ENCODE measurements at places on chromosomes 1 and 21.

DNA sequence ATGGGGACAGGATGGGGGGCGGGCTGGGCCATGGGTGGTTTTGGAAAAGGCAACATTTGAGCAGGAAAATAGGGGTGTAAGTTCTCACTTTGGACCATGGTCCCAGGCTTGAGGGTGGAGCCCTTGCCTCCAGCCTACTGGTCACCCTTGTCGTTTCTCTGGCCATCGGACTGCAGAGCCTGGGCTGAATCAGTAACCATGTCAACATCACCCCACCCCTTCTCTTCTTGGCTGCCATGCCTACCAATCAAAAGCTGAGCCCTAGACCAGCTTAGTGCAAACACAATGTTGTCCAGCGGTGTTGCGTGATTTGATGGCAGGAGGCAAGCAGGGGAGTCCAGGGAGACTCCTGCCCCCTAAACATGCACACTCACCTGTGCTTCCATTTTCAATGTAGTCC lies 231.0 kb upstream of the KAZN start:
- DNase-seq, result no peak

GRCh38 chr1:26477446-26478152 lies 5.4 kb downstream of the HMGN2 start:
- DNase-seq, result no peak

DNA sequence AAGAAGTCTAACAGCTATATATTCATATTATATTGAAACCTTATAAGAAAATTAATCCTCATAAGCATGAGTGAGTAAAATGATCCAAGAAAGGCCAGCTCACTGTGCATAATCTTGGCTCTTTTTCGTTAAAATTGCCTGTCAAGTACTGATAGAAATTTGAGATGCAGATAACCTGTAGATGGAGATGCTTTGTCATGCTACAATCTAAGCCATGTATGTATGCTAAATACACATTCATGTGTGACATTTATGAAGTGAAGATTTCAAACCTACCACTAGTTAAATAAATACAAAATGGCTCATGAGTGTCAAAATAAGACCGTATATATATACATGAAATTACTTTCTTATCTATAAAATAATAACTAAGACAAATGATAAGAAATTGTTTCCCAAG lies 1491.5 kb upstream of the PRMT6 start:
- DNase-seq, result no peak

DNA sequence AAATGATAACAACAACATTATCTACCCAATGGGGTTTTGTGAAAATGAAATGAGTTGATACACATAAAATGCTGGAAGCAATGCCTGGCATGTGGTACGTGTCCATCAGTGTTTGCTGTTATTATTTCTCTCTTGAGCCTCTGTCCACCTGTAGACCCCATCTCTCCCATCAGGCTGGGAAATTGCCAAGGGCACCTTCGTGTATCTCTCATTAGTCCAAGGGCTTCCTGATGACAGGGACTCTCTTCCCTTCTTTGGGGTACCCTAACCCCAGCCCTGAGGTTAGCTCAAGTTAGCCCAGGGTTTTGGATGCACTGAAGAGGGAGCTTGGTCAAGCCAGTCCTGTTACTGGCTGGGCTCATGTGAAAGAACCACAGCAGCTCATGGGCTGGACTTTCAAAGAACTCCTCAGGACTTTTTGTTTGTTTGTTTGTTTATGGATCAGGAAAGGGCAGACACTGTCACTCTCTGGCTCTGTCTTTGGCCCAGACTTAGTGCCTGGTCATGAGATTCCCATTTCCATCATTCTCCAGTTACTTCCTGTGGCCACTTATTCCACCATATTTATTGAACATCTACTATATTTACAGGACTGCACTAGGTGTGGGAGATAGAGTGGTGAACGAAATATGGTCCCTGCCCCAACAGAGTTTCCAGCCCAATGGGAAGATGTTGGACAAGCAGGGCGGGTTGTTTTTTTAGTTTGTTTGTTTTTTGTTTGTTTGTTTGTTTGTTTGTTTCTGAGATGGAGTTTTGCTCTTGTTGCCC lies 57.4 kb downstream of the NAV1 start:
- DNase-seq, result no peak

DNA sequence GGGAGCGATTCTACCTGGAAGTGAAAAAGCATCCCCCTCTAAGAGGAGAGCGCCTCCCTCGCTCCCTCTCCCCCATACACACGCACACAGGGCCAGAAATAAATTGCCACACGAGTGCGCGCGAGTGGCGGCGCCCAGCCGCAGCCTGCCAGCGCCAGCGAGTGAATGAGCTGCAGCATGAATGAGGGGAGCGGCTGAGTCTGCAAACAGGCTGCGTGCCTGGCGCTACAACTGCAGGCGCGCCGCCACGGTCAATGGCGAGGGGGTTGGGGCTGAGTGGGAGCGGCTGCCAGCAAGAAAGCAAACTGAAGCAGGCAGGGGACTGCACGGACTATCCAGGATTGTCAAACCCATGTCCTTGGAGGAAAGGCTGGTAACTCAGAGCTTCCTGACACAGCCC lies 2.2 kb downstream of the CAMK1G start:
- DNase-seq, result no peak

- DNase-seq, result no peak
These were observed 2.7 kb upstream of the KIAA0040 start for GRCh38 chr1:175195281-175195680.

DNA sequence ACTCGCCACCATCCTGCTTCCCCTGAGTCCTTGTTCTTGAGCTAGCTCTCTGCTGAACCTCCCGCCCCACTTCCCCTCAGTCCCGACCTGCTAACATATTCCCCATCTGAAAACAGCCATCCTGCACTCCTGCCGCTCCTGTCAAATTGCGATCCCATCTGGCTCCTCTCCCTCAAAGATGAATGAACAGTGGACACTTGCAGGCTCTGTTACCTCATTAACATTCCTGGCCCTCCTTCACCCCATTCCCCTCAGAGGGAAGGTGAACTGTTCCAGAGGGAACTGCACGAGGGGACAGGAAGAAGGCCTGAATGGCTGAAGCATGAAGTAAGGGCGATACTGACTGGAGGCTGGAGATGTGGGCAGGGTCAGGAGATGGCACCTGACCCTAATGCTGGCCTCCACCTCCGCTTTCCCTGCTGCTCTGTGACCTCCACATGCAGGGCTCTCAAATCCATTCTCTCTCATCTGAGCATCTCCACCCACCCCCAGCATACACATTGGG lies 7.4 kb upstream of the CELSR2 start:
- DNase-seq, result no peak

GRCh38 chr1:197994907-197995407 lies 77.8 kb downstream of the LHX9 start:
- no peak for DNase-seq

GRCh38 chr1:67429528-67430357 lies 459 bp downstream of the SERBP1 start:
- no peak for DNase-seq

- DNase-seq, result no peak
These were observed 147.2 kb upstream of the ADAMTS5 start for GRCh38 chr21:27114111-27114510.

GRCh38 chr1:202323731-202324130 lies 18.0 kb downstream of the UBE2T start:
- no peak for DNase-seq

DNA sequence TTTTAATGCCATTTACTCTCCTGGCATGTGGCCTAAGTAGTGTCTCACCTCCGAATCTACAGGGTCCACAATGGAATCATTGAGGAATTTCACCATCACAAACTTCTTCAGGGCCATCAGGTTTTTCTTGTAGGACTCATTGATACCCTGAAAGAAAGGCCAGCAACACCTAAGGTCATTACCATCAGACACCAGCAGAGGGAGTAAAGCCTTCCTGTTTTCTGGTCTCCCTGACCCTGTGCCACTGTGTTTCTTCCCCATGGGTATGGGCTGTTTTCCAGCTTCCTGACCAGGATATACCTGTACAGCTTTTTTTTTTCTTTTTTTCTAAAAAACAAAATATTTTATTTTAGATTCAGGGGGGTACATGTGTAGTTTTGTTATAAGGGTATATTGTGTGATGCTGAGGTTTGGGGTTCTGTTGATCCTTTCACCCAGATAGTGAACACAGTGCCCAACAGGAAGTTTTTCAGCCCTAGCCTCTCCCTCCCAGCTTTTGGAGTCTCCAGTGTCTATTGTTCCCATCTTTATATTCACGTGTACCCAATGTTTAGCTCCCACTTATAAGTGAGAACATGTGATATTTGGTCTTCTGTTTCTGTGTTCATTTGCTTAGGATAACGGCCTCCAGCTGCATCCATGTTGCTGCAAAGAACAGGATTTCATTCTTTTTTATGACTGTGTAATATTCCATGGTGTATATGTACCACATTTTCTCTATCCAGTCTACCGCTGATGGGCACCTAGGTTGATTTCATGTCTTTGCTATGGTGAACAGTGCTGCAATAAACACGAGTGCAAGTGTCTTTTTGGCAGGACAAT lies 18.3 kb downstream of the PPT1 start:
- no peak for DNase-seq

DNA sequence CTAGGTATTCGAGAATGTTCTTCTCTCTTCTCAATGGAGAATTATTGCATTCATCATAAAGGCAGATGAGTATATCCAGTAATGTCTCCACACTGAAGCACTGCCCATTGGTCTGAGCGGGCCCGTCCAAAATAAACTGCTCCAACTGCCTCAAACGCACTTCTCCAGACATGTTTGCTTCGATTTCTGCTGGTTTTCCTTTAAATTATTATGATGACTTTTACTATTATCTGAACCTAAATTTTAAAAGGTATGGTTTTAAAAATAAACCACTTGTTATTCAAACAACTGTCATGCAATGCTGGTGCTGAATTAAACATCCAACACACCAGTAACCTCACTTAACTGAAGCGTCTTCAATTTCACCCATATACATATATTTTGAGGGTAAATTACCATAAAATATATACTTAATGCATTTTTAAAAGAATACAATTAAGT lies 1.3 kb downstream of the CDC42BPA start:
- no peak for DNase-seq

- DNase-seq, result no peak
These were observed 28.2 kb upstream of the SYDE2 start for GRCh38 chr1:85228972-85229371.

DNA sequence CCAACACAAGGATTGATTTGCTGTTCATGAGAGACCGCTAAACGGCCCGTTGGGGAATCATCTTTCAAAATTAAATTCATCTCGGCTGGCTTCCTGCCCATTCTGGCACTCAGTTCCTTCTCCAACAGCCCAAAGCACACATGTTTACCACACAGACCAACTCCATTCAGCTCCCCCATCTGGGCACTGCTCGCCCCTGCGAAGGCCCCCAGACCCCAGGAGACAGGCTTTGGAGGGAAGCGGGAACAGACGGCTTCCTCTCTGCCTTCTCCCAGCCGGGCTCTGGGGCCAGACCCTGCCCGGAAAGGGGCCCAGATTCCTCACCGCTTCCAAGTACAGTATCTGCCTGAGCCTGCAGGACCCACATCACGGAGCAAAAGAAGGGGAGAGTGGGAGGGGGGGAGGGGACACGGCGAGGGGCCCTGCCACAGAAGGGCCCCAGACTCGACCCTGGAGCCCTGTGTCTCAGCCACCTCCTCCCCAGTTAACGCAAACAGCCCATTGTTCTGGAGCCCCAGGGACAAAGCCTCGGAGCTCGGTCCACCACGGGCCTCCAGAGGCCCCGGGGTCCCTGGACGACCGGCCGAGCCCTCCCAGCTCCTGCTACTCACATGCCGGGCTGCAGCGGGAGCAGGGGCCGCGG lies 660 bp downstream of the MEGF6 start:
- no peak for DNase-seq

DNA sequence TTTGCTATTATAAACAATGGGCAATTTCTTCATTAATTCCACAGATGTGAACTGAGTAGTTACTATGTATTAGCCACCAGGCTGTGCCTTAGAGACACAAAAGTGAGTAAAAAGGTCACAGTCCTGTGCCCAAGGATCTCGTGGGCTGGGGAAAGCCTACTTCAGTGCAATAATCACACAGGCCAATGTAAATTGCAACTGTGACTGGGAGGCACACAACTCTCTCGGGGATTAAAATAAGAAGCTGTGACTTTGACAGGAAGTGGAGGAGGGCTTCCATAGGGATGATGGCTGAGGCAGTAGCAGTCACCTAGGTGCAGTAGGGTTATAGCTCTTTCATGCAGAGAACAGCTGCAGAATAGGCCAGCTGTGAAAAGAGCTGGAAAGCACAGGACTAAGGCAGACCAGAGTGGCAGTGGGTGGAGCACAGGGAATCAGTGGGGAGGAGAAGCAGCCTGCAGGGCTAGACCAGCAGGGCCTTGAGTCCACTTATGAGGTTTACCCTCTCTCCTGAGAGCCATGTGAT lies 121.9 kb downstream of the MAB21L3 start:
- DNase-seq, result no peak

GRCh38 chr1:246483569-246483933 lies 23.5 kb downstream of the SMYD3 start:
- no peak for DNase-seq

- no peak for DNase-seq
These were observed 34.0 kb upstream of the ADGRL4 start for GRCh38 chr1:79040424-79041082.

- no peak for DNase-seq
These were observed 44.2 kb downstream of the LUZP1 start for GRCh38 chr1:23124259-23125026.
